GM13977 (cell line): ENCODE measurements at places on chromosomes 3 and 15.

- DNase-seq, result no peak
These were observed 5.1 kb downstream of the ATP13A3 start for GRCh38 chr3:194481525-194482195.

- peak; percentile 65 for DNase-seq
These were observed 141.4 kb downstream of the RBPMS2 start for GRCh38 chr15:64634027-64634426.

GRCh38 chr3:50205413-50206276 is 574 bp downstream of the SLC38A3 start:
- peak; percentile 69 for DNase-seq

- no peak for DNase-seq
These were observed 93.7 kb downstream of the FRMD4B start for GRCh38 chr3:69292185-69292584.

GRCh38 chr3:108202834-108203233 is 19.4 kb downstream of the IFT57 start:
- DNase-seq, result no peak

DNA sequence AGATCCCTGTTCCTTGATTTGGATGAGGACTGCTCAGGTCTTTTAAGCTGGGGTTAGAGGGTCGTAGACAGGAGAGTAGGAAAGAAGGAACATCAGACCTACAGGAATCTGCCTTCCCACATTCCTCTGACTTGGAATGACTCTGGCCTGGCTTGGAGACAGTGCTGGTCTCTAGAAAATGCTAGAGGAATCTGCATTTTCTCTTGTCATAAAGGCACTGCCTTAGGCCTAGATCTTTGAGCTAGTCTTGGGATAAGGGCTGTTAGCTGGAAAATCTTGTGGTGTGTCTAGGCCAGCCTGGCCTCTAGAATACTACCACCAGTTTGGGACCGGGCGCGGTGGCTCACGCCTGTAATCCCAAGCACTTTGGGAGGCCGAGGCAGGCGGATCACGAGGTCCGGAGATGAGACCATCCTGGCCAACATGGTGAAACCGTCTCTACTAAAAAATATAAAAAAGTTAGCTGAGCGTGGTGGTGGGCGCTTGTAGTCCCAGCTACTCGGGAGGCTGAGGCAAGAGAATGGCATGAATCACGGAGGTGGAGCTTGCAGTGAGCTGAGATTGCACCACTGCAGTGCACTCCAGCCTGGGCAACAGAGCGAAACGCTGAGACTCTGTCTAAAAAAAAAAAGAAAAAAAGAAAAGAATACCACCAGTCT is 17.3 kb upstream of the BSN start:
- no peak for DNase-seq

DNA sequence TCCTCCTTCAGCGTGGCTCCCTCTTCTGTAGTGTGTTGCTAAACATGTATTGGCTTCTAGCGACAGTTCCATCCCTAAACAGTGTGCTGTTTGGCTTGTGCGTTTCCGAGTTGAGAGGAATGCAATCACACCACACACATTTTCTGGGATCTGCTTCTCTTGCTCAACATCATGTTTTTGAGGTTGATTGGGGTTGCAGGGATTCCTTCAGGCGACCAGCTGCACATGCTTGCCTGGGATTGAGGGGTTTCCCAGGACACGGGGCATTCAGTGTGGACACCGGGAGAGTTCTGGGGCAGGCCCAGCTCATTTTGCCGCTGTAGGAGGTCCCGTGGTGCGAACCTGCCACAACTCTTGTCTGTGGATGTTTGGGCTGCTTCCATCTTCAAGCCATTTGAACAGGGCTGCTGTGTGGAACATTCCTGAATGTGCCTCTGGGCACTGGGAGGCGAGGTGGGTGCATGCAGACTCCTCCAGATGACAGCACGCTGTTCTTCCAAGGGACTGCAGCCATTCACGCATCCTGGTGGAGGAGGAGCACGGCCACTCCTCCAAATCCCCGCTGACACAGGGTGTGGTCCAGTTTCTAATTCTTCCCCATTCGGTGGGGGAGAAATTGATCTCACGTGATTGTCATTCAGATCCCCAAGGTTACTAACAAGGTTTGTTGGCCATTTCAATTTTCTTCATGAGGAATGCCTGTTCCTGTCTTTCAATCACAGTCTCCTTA is 82.8 kb downstream of the PLXNA1 start:
- no peak for DNase-seq

GRCh38 chr3:54188176-54188791 is 65.9 kb downstream of the CACNA2D3 start:
- peak; percentile 45 for DNase-seq

- DNase-seq, result no peak
These were observed 9.6 kb upstream of the TRPM1 start for GRCh38 chr15:31111091-31111647.

DNA sequence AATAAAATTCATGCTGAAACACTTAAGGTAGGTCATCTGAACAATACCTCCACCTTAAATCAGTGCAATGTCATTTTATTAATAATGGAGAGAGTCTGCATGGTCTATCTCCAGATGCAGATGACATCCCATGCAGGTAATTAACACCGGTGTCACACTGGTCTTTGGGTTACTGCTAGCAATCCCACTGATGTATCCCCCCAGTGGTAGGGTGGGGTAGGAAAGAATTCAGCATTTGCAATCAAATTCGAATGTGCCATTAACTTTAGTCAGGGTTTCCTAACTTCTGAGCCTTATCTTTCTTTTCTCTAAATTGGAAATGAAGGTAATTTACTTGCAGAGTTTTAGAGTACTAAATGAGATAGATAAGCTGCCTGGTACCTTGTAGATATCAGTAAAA is 44.4 kb downstream of the KIF15 start:
- no peak for DNase-seq

GRCh38 chr3:124133366-124133940 is 141.5 kb upstream of the ROPN1 start:
- no peak for DNase-seq

DNA sequence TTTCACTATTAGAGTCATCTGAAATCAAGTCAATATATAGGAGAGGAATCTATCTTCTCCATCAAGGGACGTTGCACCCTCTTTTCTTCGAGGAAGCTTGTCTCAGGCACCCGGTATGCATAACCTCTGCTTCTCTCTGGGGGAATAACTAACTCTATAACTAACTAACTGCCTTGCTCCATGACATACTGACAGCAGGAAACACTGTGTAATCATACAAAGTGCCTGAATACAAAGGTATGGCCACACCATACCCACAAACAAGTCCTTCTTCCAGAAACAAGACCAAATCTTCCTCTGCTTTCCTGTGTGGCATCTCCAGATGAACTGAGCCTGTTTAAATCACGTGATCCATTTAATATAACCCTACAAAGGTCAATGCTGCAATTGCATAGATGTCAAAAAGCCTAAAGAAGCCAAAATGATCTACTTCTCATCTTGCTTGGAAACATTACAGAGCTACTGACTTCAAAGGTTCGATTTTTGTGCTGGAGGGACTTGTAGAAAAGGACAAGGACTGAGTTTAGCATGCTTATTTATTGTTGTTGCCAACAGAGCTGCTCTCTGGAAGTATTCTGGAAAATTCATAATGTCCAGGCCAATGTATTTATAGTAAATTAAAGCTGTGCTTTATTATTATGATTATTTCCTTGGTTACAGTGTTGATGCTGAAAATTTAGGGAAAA is 380.5 kb downstream of the FOXP1 start:
- DNase-seq, result no peak

GRCh38 chr3:151096716-151097115 is 11.3 kb downstream of the MED12L start:
- no peak for DNase-seq

DNA sequence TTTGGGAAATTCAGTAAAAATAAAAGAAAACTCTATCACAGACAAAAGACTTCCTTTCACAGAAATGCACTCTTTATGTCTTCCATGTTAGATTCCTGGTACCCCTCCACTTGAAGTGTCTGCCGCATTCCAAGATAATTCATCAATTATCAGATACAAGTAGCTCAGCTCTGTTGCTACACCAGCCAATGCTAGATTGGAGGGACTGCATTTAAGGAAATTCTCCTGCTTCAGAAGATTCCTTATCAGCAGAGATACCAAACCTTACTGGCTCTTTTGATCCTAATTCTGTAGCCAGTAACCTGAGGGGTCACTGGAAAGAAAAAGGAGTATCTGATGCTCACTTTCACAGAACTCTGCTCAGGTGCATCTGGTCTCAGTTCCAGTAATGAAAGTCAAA is 63.9 kb downstream of the TM4SF4 start:
- no peak for DNase-seq

DNA sequence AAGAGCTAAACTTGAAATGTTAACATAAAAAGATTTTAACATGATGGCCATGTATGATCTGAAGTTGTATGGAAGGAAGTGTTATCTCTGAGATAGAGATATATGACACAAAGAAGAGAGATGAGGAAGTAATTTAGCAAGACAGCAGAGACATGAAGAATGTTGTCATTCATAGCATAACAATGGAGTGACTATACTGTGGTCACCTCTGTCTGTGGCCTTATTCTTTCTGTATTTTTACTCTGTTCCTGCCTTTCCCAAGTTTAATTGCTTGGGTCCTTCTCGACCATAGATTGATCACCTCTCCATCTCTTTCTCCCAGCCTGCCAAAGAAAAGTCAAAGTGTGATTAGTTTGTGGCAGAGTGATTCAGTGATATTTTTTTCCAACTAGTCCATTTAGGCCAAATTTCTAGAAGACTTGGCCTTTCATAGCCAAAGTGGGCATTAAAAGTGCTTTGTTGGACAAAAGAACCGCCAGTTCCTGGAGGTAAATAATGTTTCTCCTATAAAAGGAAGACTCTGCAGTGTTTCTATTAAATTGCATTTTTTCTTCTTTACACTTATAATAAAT is 711.9 kb downstream of the CADM2 start:
- no peak for DNase-seq

- DNase-seq, result no peak
These were observed 199.5 kb upstream of the LPP start for GRCh38 chr3:187954516-187954872.

DNA sequence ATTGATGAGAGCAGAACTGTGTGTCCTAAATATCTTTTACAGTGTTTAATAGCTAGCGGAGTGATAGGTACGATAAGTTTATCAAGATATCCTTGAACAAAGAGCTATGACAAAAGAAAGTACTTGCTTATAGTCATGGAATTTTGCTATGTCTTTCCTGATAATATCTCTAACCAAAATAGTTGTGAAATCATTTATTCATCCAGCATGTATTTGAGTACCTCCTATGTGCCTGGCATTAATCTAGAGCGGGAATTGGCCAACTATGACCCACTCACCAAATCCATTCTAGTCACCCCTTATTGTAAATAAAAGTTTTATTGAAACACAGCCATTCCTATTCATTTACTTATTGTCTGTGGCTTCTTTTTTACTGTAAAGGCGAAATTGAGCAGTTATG is 46.6 kb downstream of the ZFAND6 start:
- DNase-seq, result no peak

DNA sequence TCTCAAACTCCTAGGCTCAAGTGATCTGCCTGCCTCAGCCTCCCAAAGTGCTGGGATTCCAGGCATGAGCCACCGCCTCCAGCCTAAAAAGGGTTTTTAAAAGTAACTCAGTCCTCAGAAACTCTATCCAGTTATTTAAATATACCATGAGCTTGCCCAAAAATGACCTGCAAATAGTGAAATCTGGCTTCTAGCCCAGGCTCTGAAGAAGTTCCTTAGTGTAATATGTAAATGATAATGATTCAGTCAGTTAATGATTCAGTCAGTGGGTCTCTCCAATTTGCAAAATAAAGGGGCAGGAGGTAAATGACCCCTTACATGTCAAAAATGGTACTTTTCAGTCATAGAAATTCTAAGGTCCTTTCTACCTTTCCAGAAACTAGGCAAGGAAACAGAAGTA is 28.8 kb downstream of the LRRC2 start:
- DNase-seq, result no peak

DNA sequence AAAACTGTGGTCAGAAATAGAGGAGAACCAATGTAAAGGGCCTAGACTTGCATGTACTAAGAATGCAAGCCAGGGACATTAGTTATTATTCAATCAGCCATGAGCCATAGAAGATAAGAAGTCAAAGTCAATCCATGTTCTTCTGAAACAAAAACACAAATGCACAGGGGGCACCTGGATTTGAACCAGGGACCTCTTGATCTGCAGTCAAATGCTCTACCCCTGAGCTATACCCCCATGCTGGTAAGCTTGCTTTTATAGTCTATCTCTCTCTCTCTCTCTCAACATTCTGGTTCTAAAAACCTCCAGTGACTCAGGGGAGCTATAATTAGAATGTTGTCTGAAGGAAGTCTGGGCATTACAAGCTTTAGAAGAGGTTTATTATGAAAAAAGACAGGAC is 85.6 kb upstream of the ACP3 start:
- no peak for DNase-seq

GRCh38 chr15:94844198-94844537 is 612.8 kb downstream of the MCTP2 start:
- DNase-seq, result no peak

GRCh38 chr3:169147238-169148008 is 516.1 kb downstream of the MECOM start:
- DNase-seq, result no peak
